ENCODE measurements at places on chromosomes 6 and 20.

- DNase-seq: no peak
Observed at GRCh38 chr6:165173484-165173883, 135.9 kb downstream of the C6orf118 start.

DNA sequence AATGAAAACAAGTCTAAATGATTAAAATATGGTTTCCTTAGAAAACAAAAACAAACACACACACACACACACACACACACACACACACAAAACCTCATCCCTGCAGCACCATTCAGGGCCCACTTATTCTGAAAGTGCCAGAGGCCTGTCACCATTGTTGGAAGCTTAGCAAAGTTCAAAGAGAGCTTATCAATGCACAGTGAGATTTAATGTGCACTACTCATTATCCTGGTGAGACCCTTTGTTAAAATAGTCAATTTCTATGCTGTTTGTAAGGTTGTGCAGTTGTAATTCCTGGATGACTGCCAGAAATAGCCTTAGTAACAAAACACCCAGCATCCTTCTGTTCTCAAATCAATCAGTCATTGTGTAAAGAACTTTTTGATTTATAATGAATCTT, 482.9 kb downstream of the GRIK2 start:
- DNase-seq: no peak

DNA sequence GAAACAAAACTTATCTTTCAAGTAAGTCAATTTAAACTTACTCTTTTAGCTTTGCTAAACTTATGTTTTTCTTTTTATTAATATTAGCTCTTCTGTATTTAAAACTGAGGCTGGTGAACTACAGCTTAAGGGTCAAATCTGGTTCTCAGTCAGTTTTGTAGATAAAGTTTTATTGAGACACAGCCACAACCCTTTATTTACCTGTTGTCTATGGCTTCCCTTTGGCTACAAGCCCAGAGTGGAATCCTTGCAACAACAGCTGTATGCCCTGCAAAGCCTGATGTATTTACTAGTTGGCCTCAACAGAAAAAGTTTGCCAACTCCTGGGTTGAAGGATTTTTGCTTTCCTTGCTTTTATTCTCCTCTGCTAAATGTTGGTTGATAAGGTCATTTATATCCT, 491.4 kb upstream of the RNF217 start:
- DNase-seq: no peak

DNA sequence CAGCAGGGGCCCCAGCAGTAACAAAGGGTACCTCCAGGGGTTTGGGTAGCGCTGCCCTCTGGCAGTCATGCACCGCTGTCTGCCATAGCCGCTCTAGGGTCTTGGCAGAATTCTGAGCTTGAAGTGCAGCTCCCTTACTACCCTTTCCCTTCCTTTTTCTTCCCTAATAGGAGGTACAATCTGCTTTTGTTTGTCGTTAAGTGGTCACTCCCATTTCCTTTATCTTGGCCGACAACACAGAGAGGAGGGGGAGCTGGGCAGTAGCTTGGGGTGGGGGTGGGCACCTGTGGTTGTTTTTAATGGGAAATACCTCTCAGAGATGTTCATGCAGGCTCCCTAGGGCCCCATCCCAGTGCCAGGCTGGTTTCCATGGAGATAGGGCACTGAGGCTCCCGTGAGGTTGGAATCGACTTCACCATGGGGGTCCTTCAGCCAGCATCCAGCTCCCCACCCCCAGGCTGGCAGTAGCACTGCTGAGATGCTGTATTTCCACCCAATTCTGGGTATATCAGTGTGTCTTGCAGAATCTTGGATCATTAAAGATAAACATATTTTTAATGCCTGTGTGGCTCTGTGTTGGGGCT, 18.6 kb downstream of the CCDC167 start:
- no peak for DNase-seq
